ENCODE measurements at places on chromosomes 4 and X. TPM values are rescaled to one million over a fixed set of nuclear protein-coding genes. Genes with fewer than 3 reads are reported as not detected.

DNA sequence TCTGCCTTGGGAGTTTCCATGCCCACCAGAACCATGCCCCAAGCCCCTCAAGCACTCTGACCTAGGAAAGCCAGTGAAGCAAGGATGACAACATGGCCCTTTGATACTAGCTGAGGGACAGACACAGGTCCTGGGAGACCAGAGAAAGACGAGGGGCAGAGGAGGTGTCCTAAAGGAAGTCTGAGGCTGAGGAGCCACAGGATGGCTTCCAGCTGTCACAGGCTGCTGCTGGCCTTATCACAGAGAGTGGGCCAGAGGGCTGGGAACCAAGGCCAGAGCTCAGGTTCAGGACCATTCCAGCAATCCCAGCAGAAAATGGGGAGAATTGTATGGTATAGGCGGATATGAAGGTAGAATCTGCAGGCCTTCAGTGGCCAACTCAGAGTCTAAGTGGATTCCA lies 31.7 kb upstream of the MSANTD1 start:
- DNase-seq: no peak

- no peak for DNase-seq
Observed at GRCh38 chr4:125624951-125625350, 310.2 kb downstream of the FAT4 start.

DNA sequence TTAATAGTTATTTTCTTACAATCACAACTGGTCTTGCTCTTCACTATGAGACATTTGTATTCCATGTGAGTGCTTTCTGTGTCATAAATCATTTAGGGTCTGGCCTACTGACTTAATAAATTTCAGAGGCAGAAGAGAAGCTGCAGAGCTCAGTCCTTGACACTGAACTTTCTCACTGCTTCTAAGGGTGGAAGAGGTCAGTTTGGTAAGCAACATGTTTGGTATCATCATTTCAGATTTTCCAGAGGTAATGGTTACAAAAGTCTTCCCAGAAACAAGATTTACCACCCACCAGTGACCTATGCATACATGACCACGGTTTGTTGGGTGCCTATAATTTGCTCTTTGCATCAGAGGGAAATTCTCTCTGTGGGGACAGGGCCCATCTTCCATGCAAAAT lies 148.6 kb downstream of the NR3C2 start:
- DNase-seq: no peak

DNA sequence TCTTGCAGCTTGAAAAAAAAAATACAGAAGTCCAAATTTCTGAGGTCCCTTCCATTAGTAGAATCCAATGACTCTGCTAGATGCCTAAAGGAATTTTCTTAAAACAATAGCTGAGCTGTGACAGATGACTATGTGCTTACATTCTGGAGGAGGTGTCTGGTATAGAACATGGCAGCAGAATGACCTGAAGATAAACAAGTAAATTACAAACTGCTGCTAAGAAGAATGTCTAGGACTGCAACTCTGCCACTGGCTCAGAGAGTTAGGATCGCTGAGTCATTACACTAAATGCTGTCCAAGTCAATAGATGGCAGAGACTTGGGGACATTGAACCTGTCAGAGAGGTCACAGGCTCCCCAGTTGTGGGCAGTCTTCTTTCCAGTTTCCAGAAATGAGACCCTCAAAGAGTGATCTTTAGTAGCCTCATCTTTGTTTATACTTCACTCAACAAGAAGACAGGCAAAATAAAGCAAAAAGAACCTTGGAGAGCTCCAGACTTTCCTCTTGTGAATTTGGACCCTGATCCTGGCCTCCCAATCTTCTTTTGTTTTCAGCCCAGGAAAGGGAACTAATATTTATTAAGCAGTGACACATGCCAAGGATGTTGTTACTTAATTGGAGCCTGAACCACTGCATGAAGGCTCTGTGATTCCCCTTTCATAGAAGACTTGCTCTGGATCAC lies 56.4 kb upstream of the SCML1 start:
- no peak for DNase-seq

- no peak for DNase-seq
Observed at GRCh38 chr4:158671665-158671914, at the start of gene C4orf46. Gene C4orf46, minus strand, starts transcription at chr4:158671887. Its CDS starts 86 bp downstream, at chr4:158671801.

GRCh38 chrX:13263560-13264251 lies 56.1 kb downstream of the ATXN3L start:
- DNase-seq: no peak

RBMXL3 gene
- polyA plus RNA-seq: not detected

RIBC1 gene
- 0.61 TPM for polyA plus RNA-seq

C4orf50 gene
- not detected for polyA plus RNA-seq

SYN1 gene
- 20.5 TPM for polyA plus RNA-seq

- no peak for DNase-seq
Observed at GRCh38 chr4:142559986-142560385, 286.1 kb downstream of the INPP4B start.

DNA sequence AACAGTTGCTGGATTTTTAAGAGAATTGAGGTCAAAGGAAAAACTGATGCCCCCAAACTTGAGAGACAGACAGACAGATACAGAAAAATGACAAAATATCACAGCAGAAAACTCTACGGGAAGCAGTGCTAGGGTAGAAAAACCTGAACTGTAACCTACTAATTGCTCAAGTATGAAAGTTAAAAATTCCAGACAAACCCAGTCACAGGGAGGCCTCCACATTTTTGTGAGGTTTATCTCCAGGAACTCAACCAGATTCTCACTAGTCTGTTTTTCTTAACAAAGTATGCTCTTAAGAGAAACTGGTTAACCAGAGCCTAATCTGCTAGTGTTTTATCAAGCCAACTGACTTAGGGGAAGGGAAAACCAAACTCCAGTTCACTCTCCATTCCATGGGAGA lies 19.9 kb upstream of the PPP3CA start:
- DNase-seq: no peak

MAGEA2B gene
- not detected for polyA plus RNA-seq

TASL gene
- polyA plus RNA-seq: 0.18 TPM

MID2 gene
- polyA plus RNA-seq: 0.53 TPM

CXCL11 gene
- 0.06 TPM for polyA plus RNA-seq

- no peak for DNase-seq
Observed at GRCh38 chrX:78710171-78710570, 37.3 kb upstream of the LPAR4 start.

DNA sequence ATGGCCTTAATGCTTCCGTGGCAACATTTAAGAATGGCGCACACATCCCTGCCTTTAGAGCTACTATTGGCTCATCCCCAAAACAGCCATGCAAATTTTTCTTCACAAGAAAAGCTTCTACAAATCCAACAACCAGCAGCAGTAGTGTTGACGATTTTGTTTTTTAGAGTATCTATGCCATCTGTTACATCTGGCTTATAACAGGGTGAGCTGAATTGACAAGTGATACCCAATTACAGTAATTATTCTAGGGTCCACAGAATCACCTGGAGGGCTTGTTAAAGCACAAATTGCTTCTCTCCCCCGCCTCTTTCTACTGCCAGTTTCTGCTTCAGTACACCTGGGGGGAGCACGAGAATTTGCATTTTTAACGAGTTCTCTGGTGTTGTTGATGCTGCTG lies 34.1 kb downstream of the DCHS2 start:
- no peak for DNase-seq

- DNase-seq: no peak
Observed at GRCh38 chrX:39327255-39327654, 526.0 kb downstream of the MID1IP1 start.

GRCh38 chr4:57691370-57691769 lies 581.2 kb upstream of the IGFBP7 start:
- DNase-seq: no peak

DNA sequence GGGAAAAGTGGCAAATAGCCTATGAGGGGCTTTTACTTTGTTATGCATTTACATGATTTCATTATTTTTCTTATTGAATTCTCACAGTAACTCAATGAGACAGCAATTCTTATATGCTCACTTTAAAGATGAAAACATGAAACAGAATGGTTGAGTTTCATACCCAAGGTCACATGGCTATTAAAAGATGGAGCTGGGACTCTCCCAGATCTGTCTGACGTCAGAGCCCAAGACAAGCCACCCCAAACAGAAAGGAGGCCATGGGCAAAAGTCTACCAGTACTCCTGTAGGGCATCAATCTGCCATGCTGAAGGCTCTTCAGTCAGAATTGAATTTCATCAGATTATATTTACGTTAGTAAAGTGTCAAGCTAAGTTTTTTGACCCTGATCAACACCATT lies 13.2 kb downstream of the HSD17B11 start:
- no peak for DNase-seq

KIF4A gene
- 0.04 TPM for polyA plus RNA-seq

DNA sequence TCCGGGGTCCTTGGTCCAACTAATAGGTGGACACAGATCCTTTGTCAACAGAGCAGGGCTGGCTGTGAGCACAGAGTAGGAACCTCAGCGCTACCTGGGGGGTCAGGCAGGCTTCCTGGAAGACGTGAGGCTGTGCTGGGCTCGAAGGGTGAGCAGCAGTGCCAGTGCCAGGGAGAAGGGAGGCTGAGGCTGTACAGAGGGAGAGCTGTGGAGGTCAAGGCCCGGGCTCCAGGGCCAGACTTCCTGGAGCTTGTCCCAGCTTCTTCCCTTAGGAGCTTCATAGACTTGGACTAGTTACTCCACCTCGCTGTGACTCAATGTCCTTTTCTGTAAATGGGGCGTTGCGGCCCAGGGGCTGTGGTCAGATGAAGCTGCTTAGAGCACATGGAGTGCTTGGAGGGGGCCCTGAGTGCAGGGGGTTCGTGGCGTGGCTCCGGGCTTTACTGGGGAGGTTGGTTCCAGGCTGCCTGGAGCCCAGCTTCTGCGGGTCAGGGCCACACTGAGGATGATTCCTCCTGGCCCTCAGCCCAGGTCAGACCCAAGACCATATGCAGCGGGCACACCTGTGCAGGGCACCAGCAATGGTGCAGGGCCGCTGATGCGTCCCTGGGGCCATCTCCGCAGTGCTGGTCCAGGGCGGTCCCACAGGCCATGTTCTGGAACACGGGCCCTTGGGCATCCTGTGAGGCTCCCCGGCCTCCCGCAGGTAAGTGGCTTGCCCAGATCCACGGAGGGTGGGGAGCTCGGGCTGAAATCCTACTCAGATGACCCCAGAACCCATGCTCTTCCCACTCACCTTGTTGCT lies 98.1 kb downstream of the DCTD start:
- peak; percentile 49 for DNase-seq

DNA sequence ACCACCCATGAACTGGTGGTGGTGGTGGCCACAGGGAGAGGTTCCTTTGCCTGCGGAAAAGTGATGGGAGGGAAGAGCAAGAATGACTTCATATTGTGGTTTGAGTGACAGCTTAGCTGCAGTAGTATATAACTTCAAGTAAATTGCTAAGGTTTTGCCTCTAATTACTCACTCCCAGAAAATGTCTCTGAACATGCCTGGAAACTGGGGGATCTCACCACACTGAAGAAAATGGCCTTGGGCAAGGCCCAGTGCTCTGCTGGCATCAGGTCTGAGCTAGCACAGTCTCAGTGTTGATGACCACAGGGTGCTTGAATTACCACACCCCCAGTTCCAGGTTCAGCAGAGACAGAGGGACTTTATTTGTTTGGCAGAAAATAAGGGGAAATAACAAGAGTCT lies 2085.4 kb downstream of the ARAP2 start:
- DNase-seq: no peak

GLUD2 gene
- 0.72 TPM for polyA plus RNA-seq

GRCh38 chrX:29281078-29281742 lies 694.0 kb downstream of the IL1RAPL1 start:
- no peak for DNase-seq

CSAG2 gene
- not detected for polyA plus RNA-seq

DNA sequence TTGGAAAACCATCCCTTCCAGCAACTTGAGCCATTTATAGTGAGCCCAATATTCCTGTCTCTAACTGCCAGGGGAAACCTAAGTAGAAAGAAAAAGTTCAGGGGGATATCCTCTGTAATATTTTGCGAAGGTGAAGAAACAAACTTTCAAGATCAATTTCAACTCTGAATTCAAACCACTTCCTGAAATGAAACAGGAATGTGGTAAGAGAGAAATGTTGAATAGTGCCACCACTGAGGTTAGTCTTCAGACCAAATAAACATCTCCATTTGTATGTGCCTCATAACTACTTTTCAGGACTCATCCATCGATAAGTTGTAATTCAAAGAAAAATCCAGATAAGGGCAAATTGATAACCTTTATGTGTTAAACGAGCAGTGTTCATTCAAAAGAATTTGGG lies 128.7 kb downstream of the GABRB1 start:
- no peak for DNase-seq

All from heart left ventricle (tissue), 16 donors.